Umbilical cord (tissue), 2 donors: ENCODE measurements at places on chromosomes 6 and 20. TPM values are rescaled to one million over a fixed set of nuclear protein-coding genes. Genes with fewer than 3 reads are reported as not detected.

Gene BMP7
- 17.1 TPM for total RNA-seq

DNA sequence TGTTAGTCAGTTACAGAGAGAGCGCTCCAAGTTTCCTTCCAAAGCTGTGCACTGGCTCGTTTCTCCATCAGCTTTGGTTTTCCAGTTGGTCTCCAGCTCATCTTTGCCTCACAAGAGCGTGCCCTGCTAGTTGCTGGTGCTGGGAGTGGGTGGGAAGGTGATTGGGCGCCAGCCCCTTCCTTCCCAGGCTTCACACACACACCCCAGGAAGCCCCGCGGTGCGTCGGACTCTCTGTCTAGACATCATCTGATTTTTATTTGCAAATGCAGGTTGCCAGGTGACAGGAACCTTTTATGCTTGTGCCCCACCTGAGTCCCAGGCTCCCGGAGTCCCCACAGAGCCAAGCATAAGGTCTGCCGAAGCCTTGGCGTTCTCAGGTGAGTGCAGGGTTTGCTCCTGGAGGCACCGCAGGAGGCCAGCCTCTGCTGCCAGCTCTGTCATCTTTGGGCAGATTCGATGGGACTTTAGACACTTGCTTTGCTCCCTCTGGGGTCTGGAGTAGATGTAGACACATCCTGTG, 7.1 kb downstream of the IRF4 start:
- DNase-seq, result no peak

- no peak for DNase-seq
These were observed 41.7 kb upstream of the KLHL31 start for GRCh38 chr6:53707108-53707897.

DNA sequence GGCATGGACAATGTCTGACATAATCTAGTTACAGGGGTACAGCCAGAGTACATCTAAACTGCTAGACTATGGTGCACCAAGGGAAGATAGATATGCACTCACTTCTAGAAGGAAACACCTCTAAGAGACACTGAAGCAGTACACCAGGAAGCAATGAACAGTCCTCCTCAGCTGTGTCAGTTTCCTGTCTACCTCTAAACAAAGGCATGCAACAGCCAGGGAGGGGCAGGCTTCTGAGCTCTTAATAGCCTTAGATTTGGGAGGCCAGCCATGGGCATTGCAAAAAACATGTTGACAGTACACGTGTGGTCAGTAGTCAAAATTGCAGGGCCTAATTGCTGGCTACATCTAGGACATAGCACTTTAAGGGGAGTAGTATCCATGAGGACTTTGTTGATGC, 21.4 kb downstream of the CRYBG1 start:
- no peak for DNase-seq

Gene PRL
- 0.48 TPM for total RNA-seq
